H1 (cell line): ENCODE measurements at places on chromosomes 12 and 14.

DNA sequence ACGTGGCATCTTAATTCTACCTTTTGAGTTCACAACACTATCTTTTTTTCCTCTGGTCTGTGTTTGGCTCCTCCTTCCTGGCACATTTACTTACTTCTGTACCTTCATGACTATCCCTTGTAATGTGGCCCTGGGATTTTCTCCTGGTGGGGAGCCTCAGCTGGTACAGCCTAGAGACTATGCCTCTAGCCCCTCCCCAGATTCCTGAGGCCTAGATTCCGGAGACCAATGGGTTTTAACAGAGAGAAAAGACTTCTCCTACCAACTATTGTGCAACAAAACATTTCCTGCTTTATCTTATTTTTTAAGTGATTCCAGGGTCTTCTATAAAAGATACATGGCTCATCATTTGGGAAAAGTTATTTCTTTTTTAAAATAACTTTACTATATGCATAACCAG lies 216.2 kb upstream of the KRR1 start:
- DNase-seq, result no peak

DNA sequence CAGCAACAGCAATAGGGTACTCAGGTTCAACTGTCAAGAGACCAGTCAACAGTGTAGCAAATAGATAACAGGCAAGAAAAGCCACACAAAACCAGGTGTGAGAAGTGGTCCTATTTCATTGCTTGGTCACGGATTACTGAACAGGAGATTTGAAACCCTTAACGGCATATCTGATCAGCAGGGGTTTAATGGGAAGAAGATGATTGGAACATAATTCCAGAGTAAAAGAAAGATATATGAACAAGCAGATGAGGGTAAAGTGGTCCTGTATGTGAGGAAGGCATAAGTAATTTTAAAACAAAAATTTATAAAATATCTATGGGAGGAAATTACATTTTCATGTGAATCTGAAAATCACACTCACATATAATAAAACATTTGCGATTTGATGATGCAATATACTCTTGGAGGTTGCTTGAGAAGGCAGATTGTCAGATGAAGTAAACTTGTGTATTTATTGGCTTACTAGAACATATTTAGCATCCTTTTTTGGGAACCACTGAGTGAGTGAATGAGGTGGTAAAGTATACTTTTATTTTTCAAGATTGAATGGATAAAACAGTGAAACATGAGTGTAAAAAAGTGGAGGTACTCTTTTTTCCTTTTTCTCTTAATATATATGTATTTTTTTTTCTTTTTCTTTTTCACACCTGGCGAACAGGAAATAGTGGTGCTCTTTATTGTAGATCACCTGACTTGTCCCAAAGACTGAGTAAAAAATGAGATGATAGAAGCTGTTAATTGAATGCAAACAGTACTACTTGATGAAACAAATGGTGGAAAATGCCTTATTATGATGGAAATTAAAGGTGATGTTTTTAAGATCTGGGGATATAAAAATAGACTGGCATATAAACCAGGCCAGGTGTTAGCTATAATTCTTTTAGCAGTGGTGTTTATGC lies 21.6 kb upstream of the SDR39U1 start:
- no peak for DNase-seq

GRCh38 chr12:76768576-76768975 lies 4.7 kb downstream of the ZDHHC17 start:
- DNase-seq, result no peak

GRCh38 chr12:115404761-115405470 lies 720.9 kb upstream of the TBX3 start:
- DNase-seq, result no peak

GRCh38 chr12:6086316-6086715 lies 38.2 kb downstream of the VWF start:
- no peak for DNase-seq

DNA sequence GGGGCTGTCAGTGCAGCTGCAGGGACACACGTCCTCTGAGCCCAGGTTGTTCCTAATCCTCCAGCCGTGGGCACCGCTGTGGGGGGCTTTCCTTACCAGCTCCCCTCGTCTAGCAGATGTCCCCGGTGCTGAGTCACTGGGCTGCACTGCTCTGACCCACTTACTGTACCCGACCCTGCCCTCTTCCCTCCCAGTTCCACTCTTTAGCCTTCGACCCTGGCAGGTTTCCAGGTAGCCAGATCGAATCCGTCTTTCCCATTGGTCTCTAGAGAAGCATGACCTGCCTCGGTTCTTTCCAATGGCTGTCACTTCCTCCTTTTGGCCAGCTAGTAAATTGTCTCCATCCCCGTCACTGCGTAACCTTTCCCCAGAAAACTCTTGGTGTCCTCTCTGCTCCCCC lies 48.4 kb downstream of the ELK3 start:
- no peak for DNase-seq
